ENCODE measurements at places on chromosomes 7 and 10.

DNA sequence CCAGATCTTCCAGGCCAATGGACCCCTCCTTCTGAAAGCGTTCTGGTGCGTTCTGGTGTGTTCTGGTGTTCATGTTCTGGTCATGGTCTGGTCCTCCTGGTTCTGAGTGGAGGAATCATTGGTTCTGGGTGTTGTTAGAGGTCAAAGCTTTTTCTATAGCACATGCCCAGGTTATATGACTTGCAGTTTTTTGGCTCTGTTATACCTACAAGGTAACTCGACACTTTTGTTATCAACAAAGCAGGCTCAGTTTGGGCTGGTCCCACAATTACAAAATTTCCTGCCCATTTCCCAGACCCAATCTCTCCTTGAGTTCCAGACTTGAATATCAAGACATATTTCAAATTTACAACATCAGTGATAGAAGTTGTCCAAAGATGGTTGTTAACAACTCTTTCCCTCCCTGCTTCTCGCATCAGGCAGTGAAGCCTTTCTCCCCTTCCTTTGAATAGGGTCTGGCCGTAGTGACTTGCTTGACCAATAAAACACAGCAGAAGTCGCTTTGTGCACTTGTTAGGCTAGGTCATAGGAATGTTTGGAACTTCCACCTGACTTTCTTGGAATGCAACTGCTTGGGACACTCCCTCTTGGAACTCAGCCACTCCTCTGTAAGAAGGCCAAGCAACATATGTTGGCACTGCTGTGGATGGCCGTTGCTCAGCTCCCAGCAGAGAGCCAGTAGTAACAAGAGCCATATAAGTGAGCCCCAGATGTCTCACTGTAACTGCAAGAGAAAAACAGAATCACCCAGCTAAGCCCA, 83.1 kb upstream of the STEAP1B start:
- DNase-seq = no peak

- DNase-seq = no peak
These were observed 24.6 kb upstream of the ASL start for GRCh38 chr7:66050990-66051448.

- DNase-seq = no peak
These were observed 329.9 kb upstream of the CELF2 start for GRCh38 chr10:10687751-10688150.

GRCh38 chr10:110168601-110169481, 38.6 kb upstream of the MXI1 start:
- DNase-seq = no peak
